ENCODE measurements at places on chromosomes 5 and 9.

GRCh38 chr5:66354422-66354821, 210.3 kb downstream of the SREK1 start:
- no peak for DNase-seq

DNA sequence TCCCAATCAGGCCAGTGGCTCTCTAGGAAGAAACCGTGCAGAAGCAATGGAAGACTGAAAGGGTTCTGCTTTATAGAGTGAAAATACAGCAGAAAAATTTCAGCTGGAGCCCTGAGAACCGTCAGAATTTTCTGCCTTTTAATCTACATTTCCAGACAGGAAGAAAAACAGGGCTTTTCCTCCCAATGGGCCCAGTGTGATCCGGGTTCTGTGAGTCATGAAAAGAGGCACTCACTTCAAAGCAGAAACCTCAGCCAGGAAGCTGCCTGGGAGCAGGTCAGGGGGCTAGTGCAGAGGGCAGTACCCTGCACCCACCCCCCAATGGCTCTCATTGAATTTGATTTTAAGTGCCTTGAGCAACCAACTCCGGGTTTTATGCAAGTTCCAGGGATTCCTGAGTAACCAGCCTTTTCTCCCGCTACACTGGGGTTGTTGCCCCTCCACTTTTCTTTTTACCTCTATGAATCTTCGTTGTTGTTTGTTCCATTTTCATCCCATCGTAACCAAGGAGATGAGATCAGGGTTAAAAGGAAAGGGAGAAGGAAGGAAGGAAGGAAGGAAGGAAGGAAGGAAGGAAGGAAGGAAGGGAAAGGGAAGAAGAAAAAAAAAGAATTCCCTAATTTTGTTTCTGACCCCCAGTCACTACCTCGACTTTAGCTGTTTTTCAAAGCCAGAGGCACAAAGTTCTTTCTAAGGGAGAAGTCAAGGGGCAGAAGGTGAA, 1.3 kb downstream of the BARHL1 start:
- no peak for DNase-seq

DNA sequence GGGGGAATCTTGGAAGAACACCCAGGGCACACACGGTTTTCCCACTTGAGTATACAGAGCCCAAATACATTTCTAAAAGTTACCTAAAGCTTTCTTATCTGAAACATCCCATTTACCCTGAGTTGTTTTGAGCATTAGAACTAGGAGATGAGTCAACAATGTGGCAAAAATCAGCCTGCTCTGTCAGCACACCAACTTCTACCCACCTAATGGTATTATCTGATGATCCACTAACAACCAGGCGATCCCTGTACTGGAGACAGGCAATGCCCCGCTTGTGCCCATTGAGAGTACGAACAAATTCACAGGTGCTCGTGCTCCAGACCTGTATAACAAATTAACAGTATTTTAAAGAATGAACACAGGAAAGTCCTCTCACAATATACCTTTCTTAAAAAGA, 87.0 kb downstream of the SMIM23 start:
- no peak for DNase-seq

- DNase-seq: no peak
Observed at GRCh38 chr5:181151146-181151545, 3.8 kb downstream of the OR2V2 start.

DNA sequence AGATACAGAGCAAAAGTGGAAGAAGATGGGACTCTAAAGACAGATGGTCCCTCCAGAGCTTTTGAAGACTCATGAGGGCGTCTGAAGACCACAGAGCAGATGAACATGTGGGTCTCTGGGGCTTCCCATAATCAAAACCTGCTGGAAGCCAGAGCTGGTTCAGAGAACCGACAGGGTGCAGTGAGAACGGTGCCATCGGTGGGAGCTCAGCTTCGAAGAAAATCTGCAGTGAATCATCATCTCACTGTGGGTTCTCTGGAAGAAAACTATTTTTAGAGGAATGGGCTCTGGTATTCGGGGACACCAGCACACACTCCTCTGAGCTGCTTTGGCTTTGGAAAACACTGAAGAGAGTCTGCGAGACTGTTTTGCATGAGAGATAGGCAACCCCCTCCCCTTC, 222.4 kb upstream of the PANK3 start:
- DNase-seq: no peak

DNA sequence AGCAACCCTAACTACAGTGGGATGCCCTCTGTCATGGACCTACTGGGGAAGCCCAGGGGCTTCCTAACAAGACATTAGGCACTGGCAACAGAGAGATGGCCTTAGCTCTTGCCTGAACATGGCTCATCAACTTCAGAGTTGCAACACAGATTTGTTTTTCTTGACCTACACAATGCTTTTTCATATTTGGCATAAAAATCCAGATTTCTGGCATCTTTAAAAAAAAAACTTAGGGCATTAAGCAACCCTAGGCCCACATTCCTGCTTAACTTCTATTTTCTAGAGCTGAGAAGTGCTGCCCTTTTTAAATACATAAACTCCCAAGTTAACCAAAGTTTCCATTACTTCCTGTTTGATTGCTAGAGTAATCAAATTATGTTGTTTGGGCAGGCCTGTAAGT, 8.0 kb downstream of the GRIA1 start:
- DNase-seq: no peak

DNA sequence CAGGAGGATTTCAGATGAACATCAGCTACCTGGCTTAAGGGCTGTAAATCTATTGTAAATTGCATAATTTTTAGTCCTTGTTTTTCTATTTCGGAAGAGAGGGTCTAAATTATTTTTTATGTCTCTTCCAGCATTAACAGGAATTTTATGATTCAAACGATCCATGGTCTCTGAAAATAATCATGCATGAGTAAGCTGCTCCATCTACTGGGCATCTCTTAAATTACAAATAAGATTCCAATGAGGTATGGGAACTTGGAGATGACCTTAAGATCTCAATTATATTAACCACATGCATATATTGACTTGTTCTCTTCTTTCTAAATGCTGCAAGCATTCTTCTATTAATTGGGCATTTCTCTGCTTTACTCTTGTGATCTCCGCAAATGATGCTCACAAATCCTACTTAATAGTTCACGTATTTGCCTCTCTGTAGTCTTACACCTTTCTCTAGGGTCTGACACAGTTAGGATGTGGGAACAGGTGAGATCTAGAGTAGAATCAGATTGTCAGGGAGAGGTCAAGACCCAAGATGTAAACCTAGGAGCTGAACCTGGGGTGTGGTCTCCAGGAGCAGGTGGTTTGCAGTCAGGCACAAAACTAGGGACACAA, 86.9 kb downstream of the NUDT12 start:
- no peak for DNase-seq

- DNase-seq: no peak
Observed at GRCh38 chr5:69485471-69485870, 7.1 kb upstream of the OCLN start.

- no peak for DNase-seq
Observed at GRCh38 chr9:89022001-89022759, 30.9 kb downstream of the S1PR3 start.

GRCh38 chr5:52342361-52342760, 445.4 kb upstream of the ITGA1 start:
- DNase-seq: no peak

DNA sequence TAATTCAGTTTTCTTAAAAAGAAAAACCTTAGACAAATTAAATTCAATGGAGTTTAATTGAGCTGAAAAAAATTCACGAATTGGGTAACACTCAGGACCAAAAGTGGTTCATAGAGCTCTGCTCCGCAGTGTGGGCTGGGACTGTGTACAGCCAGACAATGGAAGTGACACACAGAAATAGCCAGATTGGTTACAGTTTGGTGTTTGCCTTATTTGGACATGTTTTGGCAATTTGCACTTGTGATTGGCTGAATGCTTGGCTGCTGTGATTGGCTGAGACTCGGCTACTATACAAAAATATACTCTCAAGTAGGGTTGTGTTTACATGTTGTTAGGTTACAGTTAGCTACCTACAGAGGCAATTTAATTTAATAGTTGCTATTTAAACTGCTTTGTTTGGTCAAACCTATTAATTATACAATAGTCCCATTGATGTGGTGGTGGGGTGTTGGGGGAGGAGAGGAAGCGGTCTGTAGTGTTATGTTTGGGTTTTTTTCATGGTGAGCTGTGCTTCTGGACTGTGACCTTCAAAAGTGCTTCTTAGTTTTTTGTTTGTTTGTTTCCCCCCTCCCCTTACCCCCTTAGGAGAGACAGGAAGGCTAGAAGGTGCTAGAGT, 95.2 kb downstream of the CNTLN start:
- DNase-seq: no peak

Data from activated CD4-positive, CD25-positive, alpha-beta regulatory T cell treated with anti-CD3 and anti-CD28 coated beads, Interleukin-2, amount 50 U/mL, for 16 hours (primary cell).